ENCODE measurements at places on chromosomes 2 and 18.
A peak's percentile ranks its signal among the peaks of the same experiment; 100 is the strongest.

- no peak for DNase-seq
Observed at GRCh38 chr2:163644238-163644637, 91.6 kb downstream of the FIGN start.

DNA sequence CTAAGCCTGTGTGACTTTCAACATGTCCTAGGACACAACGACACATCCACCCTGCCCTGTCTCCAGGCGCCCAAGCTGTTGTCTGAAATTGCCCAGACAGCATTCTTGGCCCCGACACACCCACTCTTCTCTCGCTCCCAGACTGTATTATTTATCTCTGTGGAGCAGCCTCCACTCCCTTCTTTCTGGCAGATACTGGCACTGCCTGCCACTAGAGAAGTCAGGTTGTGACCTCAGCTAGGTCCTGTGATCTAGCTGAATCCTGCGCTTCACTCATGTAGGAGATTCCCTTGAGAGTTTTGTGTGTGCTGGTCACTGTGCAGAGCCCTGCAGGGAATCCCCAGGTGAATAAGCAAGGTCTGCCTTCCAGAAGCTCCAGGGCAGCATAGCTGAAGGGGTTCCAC is 77.1 kb upstream of the TNP1 start:
- DNase-seq, result no peak

DNA sequence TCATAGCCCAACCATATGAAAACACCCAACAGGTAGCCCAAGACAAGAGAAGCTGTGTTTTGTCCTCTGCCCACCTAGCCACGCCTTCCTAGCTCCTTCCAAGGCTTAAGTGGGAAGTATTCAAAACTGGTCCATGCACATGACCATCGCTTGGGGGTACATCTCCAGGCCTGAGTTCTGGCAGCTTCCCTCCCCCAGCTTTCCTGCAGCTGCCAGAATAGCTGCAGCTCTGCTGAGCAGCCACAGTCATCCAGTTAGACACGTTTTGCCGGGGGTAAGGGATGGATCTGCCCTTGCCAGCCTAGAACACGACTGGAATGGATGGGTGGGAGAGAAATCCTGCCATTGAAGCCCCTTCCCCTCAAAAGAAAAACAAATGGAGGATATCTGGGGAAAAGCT is 166.8 kb downstream of the NRP2 start:
- peak; percentile 6 for DNase-seq

GRCh38 chr18:44712025-44712424 is 31.3 kb downstream of the SETBP1 start:
- DNase-seq, result no peak

DNA sequence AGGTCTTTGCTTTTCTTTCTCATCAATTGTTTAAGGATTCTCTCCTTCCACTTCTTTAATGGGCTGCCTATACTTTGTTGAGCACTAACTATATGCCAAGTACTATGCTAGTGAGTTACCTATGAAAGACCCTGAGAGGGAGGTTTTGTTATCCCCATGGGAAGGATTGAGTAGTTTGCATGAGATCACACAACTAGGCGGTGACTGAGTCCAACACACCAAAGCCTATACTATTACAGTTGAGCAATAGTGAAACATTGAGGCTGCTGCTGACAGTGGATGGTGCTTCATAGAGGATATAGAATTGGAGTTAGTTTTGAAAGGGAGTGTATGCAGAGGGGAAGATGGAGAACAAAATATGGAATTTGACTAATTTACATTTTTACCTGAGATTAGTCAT is 15.8 kb downstream of the NABP1 start:
- DNase-seq, result no peak

DNA sequence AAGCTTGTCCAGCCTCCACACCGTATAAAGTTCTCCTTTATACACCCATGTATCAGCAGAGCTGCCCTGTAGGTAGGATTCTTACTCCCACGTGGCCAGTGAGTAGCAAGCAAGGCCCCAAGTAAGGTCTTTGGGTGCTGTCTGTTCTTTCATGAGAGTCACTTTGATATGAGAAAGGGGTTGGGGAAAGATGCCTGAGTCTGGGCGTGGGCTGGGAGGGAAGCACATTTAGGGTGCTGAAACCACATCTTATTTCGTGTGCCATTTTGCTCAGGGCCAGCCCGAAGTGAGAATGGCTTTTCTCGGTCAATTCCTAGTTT is 436 bp upstream of the ITPRIPL1 start:
- no peak for DNase-seq

GRCh38 chr2:183838295-183838694 is 714.1 kb downstream of the NUP35 start:
- DNase-seq, result no peak
